ENCODE measurements at places on chromosomes 16 and 17.
A peak's percentile ranks its signal among the peaks of the same experiment; 100 is the strongest.

DNA sequence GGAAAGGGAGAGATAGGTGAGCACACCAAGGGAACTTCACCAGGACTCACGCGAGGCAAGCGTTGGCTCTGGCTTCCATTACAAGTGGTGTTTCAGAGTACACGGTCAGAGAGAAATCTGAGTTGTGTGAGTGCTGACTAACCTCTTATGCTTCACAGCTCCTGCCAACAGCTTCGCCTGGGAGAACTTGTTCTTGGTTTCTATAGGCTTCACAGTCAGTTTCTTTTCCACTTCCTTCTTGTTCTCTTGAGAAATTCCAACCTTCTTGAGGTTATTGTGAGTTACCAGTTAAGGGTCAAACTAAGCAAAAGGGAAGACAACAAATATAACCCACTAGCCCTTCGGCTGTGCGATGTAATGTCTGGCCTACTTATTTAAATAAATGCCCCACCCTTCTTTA lies 18.9 kb downstream of the PSME3IP1 start:
- no peak for DNase-seq

GRCh38 chr16:89361751-89362539 lies 128.4 kb downstream of the ANKRD11 start:
- DNase-seq = no peak

DNA sequence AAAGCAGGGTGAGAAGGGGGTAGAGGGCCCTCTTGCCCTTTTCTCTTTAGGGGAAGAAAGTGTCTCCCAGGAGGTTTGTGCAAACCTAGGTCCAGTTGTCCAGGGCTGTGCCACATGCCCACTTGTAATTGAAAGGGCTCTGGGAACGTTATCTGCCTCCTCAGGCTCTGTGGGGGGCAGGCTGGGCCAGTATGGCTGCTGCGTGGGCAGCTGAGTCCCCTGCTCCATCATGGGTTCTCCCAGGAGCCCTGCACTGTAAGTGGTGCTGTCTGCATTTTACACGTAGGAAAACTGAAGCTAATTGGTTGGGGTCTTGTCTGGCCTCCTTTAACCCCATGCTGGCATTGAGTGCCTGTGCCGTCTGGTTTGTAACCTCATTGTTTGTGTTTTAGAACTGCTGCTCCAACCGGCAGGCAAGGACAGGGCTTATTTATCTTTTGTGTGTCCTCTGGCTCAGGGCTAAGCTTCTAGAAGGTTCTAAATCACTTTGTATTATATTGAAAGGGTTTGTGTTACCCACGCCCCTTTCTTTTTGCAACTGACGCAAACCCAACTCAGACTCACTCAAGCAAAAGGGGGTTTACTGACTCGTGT lies 117.7 kb upstream of the CIBAR2 start:
- no peak for DNase-seq

- DNase-seq = no peak
These were observed 70.0 kb upstream of the HS3ST3A1 start for GRCh38 chr17:13671771-13672170.

DNA sequence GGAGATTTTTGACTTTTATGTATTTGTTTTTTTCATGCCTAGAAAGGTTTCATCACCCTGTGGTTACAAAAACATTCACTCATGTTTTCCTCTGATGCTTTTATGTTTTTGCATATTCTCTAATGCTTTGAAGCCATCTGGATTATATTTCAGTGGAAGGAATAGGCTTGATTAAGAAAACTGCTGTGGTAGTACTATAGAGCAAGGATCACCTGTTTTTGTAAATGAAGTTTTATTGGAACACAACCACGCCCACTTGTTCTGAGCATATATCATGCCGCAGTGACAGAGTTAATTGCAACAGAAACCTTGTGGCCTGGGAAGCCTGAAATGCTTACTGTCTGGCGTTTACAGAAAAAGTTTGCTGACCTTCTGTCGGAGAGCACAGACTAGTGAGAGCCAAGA lies 11.5 kb downstream of the COX10 start:
- no peak for DNase-seq

GRCh38 chr17:65559804-65560627 lies 1.4 kb downstream of the AXIN2 start:
- peak; percentile 17 for DNase-seq

GRCh38 chr17:60395508-60396065 lies 3.7 kb upstream of the USP32 start:
- DNase-seq = no peak

DNA sequence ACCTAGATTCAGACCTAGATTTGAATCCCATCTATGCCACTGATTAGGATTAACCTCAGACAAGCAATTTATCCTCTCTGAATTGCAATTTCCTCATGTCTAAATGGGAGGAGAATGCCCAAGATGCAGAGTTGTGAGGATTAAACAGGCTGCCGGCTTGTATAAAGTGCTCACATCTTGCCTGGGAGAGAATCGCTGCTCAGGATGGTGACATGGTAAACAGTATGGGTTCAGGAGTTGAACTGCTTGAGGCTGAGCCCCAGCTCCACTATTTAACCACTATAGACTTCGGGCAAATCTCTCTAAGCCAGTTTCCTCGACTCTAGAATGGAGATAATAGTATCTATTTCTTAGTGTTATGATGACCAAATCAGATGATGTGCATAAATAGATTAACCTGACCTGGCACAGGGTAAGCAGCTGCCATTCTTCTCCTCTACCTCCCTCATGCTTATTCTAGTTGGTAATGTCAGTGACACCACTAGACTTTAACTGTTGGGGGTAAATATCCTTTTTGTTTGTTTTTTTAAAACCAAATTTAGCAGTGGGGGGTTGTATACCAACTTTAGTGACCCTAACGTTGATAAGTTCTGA lies 732 bp upstream of the RPL27 start:
- no peak for DNase-seq

DNA sequence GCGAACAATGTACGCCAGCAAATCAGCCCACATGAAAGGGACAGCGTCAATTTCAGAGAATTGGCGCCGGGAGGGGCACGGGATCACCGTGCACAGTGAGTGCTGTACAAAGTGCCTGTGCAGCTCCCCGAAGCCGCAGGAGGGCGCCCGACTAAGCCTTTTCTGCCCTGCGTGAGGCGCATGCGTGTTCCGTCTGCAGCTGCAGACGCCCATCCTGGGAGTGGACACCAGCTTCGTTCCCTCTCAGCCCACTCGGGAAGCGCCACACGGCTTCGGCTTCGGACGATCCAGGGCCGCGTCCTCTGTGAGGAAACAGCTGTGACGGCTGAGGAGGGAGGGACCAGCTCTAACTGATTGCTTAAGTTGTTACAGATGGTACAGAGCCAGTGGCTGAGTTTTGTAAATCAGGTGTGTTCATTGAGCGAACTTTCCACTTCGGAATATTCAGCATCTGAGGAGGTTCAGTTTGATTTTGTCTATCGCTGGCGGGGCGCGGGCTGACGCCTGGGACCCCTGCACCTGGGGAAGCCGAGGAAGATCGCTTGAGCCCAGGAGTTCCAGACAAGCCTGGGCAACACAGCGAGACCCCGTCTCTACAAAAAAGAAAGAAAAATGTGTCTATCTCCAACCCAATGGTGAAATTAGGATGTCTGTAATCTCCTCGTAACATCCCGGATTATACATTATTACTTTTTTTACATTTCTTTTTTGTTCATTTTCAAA lies 15.4 kb upstream of the ZNF287 start:
- peak; percentile 86 for DNase-seq

DNA sequence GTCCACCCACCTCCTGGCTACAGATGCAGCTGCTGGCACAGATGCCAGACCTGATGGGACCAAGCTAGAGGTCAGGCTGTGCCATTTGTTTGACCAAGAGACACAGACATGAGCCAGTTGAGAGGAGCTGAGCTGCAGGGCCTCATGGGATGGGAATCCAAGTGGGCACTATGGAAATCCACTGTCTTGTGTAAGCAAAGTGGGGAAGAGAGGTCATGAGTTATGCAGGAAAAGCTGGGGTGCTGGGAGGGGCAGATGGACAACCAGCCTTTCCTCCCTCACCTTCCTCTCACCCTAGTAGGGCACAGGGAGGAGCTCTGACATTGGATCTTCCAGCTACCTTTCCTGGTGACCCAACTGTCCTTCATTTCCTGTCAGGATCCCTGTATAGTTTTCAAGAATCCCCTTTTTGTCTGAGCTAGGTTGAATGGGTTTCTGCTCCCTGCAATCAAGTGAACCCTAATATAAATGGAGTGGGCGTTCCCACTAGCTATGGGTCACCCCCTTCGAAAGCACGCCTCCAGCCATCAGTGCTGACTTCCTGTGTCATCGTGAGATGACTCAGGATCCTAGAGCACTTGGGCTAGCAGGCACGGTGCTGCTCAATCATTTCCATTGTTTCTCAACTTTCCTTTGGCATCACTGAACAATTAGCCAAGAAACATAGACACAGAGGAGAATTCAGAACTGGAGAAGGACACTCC lies 13.6 kb downstream of the ATPAF2 start:
- no peak for DNase-seq

DNA sequence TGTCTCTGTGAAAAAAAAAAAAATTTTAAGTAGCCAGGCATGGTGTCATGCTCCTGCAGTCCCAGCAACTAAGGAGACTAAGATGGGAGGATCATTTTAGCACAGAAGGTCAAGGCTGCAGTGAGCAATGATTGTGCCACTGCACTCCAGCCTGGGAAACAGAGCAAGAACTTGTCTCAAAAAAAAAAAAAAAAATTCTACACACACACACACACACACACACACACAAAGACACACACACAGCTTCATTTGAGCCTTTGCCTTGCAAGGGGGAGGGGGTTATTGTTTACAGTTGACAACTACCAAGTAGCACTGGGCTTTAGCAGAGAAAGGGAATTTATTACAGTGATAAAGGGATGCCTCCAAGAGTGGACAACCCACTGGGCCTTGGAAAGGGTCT lies 4.9 kb upstream of the POLR3E start:
- no peak for DNase-seq

GRCh38 chr16:58230259-58230658 lies 32.4 kb upstream of the CSNK2A2 start:
- no peak for DNase-seq

- DNase-seq = no peak
These were observed 45.5 kb downstream of the GNA13 start for GRCh38 chr17:65011047-65011446.

DNA sequence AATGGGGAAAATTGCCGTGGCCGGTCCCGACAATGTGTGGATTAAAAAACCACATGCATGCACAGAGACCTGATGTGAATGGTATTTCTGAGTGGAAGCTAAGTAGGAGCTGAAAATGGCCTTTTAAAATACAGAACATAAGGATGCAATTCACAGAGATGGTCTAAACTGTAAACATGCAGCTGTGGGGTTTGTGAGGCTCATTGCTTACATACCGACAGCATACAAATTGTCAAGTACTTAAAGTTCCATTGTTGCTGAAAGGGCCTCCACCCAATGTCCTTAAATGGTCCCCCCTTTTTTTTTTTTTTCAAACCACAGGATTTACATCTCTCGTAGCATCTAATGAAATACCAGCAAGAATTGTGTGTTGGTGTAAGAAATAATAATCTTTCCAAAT lies 523.2 kb downstream of the MAF start:
- no peak for DNase-seq

DNA sequence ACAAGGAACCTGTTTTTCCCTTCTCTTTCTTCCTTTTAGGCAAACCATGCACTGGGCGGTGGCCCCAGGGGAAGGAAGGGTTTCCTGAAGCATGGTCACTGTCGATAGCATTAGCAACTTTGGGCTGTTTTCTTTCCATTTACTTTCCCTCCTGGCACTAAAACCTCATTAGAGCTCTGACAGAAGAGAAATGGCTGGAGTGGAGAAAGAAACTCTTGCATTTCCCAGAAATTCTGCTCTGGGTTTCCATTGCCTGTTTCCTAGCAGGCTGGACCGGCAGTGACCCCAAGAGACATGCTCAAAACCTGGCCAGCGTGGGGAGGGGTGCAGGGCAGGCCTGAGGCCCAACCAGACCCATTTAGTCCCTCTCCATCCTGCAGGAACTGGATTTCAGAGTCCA lies 230.7 kb upstream of the CCL2 start:
- DNase-seq = no peak

DNA sequence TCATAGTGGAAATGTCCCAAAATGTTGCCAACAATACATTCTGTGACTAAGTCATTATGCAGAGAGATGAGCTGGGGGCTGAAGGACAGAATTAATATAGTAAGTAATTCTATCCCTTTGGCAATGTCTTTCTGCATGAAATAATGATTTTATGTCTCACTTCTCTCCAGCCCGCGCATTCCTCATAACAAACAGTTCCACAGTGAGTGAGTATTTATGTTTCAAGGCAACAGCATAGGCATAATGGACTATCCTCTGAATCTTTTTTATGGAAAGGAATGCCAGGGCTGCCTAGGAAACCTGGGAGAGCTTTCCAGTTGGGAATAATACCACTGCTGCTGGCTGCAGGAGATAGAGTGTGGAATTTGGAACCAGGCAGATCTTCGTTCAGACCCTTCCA lies 477.7 kb downstream of the HS3ST4 start:
- DNase-seq = no peak

DNA sequence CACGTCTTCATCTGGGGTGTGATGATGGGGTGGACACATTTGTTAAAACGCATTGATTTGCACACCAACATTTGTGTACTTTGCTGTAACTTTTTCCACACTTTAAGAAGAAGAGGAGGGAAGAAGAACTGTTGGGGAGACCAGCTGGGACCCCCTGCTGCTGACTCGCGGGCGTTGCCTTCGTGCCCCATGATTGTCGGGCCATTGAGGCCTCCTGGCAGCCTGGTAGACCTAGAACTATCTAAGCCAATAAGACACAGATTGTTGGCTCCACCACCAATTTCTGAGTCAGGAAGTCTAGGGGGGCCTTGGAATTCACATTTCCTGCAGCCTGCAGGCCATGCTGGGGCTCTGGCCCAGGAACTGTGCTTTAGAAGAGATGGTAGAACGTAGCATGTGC lies 105.5 kb downstream of the TNFRSF13B start:
- no peak for DNase-seq

- DNase-seq = no peak
These were observed 1741.2 kb downstream of the TP53TG3F start for GRCh38 chr16:35200662-35201061.

- DNase-seq = no peak
These were observed 6.6 kb upstream of the VASN start for GRCh38 chr16:4365014-4365406.

- no peak for DNase-seq
These were observed 10.7 kb downstream of the PRR29 start for GRCh38 chr17:64008830-64009229.

GRCh38 chr17:12691173-12691572 lies 25.5 kb downstream of the MYOCD start:
- DNase-seq = no peak

DNA sequence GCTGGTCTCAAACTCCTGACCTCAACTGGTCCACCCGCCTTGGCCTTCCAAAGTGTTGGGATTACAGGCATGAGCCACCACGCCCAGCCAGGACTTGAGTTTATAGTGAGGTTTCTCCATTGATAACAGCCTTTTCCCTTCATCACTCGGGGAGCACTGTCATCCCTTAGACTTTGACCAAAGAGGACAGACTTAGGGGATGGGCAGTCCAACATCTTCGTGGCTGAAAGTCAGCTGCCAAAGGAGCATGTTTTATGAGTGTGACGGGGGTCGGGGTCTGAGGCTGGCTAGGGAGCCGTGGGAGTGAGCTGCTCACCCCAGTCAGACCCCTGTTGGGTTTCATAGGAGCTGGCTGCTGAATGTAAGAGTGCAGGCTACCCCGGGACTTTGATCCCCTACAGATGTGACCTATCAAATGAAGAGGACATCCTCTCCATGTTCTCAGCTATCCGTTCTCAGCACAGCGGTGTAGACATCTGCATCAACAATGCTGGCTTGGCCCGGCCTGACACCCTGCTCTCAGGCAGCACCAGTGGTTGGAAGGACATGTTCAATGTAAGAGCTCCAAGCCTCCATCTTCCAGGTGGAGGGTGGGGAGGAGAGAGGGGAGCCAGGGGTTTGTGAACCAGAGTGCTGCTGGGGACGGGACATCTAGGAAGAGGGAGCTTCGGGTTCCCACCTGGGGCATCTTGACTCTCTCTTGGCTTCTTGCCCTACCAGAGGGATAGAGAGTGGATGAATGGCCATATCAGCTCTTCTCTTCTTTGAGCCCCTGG lies 3.1 kb downstream of the DHRS11 start:
- DNase-seq = no peak

Measured in BE2C (cell line).